Tibial nerve (tissue), 4 donors: ENCODE measurements at places on chromosomes 13 and 19. TPM values are rescaled to one million over a fixed set of nuclear protein-coding genes. Genes with fewer than 3 reads are reported as not detected.

- no peak for DNase-seq
Measured at GRCh38 chr19:1325568-1326294, 40.1 kb downstream of the EFNA2 start.

- no peak for DNase-seq
Measured at GRCh38 chr13:42497798-42498197, 76.2 kb upstream of the TNFSF11 start.

DNA sequence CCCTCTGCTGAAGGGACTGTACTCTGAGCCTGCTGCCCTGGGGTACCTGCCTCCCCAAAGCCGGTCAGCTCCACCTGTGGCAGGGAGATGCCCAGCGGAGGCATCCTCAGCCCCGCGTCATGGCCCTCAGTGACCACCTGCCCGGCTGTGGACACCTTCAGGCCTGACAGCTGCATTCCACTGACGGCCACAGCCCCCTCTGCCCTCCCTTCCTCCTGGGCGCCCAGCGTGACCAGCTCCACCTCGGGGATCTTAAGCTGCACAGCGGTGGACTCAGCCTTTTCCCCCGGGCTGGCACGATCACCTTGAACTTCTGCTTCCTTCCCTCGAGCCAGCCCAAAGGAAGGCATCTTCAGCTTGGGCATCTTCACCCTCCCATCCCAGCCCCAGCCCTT lies 4.8 kb upstream of the HIPK4 start:
- DNase-seq: no peak

DNA sequence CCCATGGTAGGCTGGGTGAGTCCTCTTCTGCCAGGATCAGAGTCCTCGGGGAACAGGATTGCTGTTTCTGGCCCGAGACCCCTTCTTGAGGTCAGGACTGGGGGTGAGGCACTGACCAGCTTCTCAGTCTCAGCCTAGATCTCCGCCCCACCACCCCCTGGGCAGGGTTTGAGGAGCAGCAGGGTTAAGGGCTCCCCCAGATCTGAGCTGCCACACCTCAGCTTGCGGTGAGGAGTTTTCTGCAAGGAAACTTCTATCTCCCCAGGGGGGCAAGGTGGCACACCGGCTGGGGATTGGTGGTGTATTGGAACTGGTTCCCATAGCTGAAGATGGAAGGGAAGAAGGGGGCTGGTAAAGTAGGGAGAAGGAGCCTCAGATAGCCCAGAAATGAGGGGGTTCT lies 19.5 kb downstream of the CHST8 start:
- no peak for DNase-seq

- no peak for DNase-seq
Measured at GRCh38 chr13:52002361-52002760, 8.9 kb downstream of the ATP7B start.

DNA sequence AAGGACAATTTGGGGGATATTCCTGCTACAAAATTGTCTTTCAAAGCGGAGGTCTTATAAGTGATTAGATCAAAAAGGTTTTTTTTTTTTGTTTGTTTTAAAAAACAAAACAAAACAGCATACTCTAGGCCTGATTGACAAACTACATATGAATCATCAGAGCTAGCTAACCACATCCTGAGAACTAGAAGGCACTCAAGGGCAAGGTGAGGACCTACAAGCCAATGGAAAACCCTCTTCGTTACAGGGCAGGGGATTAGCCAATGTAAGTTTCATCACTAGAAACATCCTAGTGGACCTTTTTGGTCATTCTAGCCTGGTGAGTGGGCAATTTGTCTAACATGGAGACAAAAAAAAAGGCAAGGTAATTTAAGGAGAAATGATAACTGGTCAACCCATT lies 428.6 kb downstream of the RFC3 start:
- no peak for DNase-seq

IGSF23 gene
- not detected for total RNA-seq

ZNF569 gene
- 8.0 TPM for total RNA-seq

NLRP7 gene
- total RNA-seq: not detected
